ENCODE measurements at places on chromosomes 3 and 15.

GRCh38 chr3:162391301-162391700 lies 894.7 kb downstream of the OTOL1 start:
- no peak for DNase-seq

- DNase-seq: no peak
Observed at GRCh38 chr15:90190606-90191343, 10.4 kb upstream of the SEMA4B start.

- DNase-seq: no peak
Observed at GRCh38 chr15:78170848-78171773, 21.9 kb downstream of the IDH3A start.

DNA sequence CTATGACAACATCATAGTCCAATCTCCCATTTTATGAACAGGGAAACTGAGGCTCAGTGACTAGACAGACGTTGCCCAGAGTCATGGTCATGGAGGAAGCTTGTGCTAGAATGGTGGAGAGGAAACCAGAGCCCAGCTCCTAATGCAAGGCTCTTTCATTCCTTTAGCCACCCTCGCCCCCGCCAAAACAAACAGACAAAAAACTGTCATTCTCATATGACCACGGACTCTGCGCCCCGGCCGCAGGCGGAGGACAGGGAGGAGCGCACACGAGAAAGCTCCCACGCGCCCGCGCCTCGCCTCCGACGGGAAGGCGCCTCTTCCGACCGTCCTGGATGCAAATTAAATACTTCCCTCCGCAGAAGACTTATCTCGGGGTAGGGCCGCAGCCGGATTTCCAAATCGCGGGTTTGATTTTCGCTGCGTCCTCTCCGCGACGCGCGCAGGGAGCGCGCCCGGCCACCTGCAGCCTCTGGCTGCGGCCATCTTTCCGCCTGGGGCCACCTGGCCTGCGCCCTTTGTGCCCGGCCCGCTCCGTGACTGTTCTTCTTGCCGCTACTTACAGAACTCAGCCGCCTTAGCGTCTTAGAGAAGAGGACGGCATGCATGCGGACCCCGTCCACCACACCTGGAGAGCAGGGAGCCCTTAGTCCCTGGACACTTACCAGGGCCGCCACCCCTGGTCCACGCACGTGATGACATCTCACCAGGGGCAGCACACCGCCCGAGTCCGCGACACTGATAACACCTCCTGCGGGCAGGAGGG lies 670 bp upstream of the ATP13A3 start:
- DNase-seq: peak; percentile 46

- DNase-seq: no peak
Observed at GRCh38 chr3:28651159-28651558, 302.5 kb upstream of the AZI2 start.

DNA sequence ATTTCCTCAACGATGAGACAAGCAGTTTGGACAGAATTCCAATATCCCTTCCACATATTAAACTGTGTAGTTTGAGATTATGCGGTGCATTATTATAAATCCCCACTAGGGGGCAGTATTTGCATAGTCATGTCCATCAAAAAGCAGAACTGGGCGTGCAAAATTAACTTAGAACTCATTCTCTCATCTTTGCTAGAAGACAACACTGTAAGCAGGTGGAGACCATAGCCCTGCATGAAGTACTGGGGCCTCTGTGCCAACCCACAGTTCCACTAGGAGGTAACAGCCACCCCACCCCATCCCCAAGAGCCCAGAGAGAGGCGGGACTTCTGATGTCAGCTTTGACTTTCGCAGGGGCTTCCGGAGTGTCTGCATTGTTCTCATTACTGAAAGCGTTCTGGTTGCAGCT lies 106.6 kb upstream of the TMC3 start:
- peak; percentile 32 for DNase-seq

- no peak for DNase-seq
Observed at GRCh38 chr3:25142609-25143355, 285.3 kb upstream of the RARB start.

- DNase-seq: no peak
Observed at GRCh38 chr3:114034211-114034610, 22.1 kb downstream of the CCDC191 start.

DNA sequence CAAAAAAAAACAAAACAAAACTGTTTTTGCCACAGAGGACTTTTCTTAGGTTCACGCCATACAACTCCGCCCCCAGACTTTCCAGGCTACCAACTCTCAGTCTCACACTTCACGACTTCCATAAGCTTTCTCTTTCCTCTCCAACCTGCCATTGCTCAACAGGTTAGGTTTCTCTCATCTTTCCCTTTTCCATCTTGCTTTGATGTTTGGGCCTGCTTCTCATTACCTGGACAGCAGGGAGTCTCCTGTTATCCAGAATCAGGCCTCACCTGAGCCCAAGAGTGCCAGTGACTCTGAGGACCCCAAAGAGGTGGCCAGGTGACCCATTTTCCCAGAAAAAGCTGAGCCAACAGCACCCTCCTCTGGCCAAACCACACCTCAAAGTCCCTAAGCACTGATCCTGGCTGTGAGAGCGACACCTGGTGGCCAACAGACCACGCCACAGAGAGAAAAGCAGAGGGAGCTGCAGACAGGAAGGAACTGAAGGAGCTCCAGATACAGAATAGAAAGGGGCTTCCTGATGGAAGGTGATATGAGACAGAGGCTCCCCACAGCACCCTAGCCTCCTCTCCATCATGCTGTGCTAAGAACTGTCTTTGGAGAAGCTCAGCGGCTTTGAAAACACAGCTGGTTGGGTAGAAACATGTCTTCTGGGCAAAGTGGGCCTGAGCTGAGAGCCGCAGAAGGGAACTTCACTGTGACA lies 4.0 kb downstream of the CCDC51 start:
- peak; percentile 82 for DNase-seq

GRCh38 chr15:91634179-91634578 lies 219.3 kb upstream of the SLCO3A1 start:
- no peak for DNase-seq

DNA sequence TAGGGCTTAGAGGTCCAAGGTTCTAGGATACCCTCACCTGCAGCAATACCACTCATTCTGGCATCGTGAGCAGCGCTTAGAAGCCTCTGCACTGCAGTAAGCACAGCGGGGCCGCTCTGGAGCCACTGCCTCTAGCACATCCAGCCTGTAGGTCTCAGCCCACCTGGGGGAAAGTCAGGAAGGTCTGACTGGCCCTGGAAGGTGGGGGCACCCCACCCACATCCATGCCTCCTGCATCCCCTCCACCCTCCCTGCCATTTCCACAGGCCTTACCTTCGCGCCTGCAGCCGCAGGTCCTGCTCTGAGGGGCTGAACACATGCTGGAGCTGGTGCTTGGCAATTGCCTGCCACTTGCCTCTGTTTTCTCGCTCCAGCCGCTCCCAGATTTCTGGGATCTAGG lies 901 bp upstream of the RASSF1 start:
- no peak for DNase-seq

GRCh38 chr15:33182278-33182905 lies 12.1 kb downstream of the FMN1 start:
- DNase-seq: no peak

- no peak for DNase-seq
Observed at GRCh38 chr3:163722405-163722804, 1355.9 kb downstream of the SI start.

- DNase-seq: no peak
Observed at GRCh38 chr15:49331951-49332350, 91.1 kb upstream of the FGF7 start.

DNA sequence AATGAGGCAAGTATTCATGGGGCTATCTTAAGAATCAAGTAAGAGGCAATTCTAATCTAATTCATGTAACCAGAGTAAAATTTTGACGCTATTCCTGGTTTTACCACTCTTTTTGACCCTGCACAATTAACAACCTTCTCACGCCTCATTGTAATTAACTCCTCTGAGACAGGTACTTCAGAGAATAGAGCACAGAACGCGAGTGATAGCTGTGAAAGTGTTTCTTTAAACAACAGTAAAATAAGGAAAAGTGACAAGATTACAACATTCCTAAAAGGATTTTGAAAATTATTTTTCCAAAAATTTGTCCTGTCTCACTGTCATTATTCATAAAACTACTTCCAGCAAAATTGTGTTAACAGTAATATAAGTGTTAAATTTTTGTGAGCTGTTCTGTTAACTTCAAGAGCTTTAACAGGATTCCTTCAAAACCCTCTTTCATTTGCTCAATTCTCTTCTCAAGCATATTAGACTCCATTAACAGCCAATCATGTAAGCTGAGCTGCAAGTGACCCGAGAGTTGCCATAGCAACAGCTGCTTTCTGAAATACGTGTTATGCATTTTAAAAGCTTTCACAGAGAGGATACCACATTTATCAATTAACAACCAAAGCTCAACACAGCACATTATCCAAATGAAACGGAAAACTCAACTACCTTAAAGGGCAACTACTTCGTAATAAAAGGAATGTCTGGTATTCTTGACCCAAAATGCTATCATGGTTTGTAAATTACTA lies 93.1 kb downstream of the STAG1 start:
- DNase-seq: no peak

DNA sequence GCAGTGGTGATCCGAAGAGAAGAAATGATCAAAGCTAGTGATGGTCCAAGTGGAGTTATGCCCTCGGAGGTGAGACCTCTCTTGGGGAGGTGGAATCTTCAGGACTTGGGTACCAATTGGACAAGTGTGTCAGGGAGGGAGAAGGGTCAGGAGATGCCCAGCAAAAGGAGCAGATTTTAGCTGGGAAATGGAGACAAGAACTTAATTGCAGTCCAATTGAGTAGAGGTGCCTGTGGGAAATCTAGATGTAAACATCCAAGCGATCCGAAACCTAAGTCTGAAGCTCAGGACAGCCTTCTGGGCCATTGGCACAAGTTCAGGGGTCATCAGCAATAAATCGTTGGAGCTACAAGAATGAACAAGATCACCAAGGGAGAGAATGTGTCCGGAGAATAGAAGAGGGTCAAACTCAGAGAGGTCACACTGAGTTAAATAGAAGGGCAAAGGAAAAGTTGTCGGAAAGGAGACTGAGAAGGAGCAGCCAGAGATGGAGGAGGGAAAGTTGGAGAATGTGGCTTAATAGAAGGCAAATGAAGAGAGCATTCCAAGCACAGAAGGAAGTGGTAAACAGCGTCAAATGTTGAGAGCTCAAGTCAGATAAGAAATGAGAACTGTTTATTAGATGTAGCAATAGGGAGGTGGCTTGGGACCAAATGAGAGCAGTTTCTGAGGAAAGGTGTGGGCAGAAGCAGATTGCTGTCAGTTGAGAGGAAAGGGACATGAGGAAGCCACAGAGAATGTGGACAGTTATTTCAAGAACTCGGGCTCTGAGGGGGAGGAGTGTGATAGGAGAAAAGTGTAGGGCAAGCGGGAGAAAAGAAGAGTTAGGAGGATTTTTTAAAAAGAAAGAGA lies 64.2 kb upstream of the FNDC3B start:
- no peak for DNase-seq

DNA sequence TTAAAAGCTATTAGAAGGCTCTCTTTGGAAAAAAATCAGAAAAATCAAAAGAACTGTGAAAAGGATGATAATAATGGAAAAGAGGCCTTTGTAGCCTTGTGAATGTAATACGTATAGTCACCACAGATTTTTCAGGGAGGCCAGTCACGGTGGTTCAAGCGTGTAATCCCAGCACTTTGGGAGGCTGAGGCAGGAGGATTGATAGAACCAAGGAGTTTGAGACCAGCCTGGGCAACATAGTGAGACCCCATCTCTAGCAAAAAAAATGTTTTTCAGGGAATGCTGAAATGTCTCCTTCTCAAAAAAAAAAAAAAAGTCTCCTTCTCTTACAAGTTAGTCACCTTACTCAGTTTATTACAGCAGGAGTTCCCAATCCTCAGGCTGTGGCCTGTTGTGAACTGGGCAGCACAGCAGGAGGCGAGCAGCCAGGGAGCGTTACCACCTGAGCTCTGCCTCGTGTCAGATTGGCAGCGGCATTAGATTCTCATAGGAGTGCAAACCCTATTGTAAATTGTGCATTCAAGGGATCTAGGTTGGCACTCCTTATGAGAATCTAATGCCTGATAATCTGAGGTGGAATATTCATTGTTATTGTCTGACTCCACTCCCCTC lies 15.9 kb downstream of the ARIH1 start:
- DNase-seq: no peak

DNA sequence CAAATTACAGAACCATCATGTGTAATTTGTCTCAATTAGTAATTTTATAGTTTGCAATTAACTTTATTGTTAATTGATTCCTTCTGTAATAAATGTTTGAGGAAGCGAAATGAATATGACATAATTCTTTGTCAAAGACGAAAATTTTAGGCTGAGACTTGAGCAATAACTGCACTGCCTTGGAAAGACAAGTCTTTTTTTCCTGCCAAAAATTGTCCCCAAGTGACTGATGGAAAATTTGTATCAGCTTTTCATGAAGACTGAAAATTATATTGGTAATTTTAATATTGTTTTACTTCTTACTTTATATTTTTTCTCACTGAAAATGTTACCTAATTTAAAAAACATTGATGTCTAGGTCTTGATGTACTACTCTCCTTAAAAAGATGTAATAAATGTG lies 622.6 kb downstream of the NLGN1 start:
- no peak for DNase-seq

DNA sequence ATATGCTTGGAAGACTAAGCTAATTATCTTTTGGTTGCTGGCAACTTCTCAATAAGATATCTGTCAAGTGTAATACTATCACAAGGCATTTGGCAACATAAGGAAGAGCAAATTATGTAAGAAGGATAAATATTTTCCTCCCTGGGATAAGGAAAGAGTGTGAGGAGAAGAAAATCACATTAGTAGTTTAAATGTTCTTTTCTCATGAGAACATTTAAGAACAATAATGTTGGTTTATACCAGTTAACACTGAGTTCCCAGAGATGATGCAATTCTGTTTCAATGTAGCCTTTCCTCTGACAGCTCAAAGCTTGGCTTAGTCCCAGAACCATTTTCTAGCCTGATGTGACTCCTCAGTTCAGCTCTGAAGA lies 66.1 kb upstream of the NPHP3 start:
- DNase-seq: no peak

DNA sequence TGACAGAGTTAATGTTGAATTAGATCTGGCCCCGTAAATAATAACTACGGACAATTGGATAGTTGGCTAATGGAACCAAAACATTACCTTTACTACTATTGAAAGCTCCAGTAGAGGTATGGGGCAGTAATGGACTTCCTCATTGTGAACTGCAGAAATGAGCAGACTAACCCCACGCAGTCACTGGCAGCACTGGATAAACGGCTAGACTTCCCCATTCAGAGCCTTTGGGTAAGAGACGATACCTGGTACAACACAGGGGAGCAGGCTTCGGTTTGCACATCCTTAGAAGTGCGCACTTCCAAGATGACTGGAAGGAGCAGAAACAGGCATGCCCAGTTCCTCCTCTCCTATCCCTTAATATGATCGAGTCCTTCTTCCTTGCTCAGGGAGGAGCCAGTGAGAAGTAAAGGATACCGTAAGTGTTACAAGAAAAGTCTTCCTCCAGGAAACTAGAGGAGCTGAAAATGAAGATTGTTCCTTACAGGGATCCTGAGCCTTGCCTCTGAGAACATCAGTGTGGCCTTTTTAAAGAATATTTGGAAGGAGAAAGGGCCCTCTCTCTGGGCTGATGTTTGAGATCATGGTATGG lies 100.5 kb upstream of the NECTIN3 start:
- DNase-seq: no peak

GRCh38 chr15:25183581-25184251 lies 228.9 kb downstream of the SNRPN start:
- DNase-seq: no peak

Data from stimulated activated naive CD8-positive, alpha-beta T cell treated with anti-CD3 and anti-CD28 coated beads, Interleukin-15, amount 100 ng/mL, for 72 hours (primary cell).